Occipital lobe (tissue), 3 donors: ENCODE measurements at places on chromosomes 2 and 18. TPM values are rescaled to one million over a fixed set of nuclear protein-coding genes. Genes with fewer than 3 reads are reported as not detected.

Gene GREB1L
- total RNA-seq, result 0.31 TPM

Gene UGT1A4
- total RNA-seq, result not detected

GRCh38 chr2:24521162-24521857 is 30.3 kb downstream of the NCOA1 start:
- DNase-seq, result no peak

GRCh38 chr2:165114346-165114939 is 89.4 kb downstream of the SCN3A start:
- no peak for DNase-seq

DNA sequence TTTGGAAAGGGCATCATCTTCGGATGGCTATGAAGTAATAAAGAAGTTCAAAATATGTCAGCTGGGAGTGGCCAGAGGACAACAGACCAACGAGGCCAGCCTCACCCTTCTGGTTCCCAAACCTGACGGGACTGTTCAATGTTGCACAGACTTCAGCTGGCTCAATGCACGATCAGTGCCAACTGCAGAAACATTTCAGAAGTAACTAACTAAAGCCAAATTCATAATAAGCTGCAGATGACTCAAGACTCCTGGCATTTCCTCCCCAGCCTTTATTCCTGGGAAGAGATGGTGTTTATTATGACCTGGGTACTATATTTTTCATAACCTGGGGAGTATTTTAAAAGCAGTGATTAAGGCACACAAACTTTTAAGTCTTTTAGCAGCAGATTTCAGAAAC is 3.8 kb upstream of the ATP6V1C2 start:
- no peak for DNase-seq

GRCh38 chr2:72694715-72695496 is 130.9 kb downstream of the EXOC6B start:
- no peak for DNase-seq

GRCh38 chr18:52054324-52054723 is 285.7 kb upstream of the DCC start:
- no peak for DNase-seq

GRCh38 chr2:36433311-36434217 is 78.0 kb downstream of the CRIM1 start:
- no peak for DNase-seq

- DNase-seq, result no peak
Measured at GRCh38 chr2:112529757-112530156, 12.5 kb upstream of the POLR1B start.

DNA sequence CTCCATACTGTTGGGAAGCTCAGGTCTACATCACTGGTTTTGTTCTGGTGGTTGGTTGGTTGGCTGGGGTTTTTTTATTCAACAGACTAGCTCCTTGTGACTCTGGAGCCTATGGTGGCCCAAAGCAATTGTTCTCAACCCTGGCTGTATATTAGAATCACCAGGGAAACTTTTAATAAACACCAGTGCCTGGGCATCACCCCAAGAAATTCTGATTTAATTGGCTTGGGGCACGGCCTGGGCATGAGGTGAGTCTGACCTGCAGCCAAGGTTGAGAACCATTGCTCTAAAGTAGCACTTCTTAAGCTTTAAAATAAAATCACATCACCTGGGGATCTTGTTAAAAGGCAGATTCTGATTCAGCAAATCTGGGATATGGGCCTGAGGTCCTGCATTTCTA is 184.1 kb downstream of the C1D start:
- no peak for DNase-seq
